ENCODE measurements at places on chromosomes 1 and 21.

DNA sequence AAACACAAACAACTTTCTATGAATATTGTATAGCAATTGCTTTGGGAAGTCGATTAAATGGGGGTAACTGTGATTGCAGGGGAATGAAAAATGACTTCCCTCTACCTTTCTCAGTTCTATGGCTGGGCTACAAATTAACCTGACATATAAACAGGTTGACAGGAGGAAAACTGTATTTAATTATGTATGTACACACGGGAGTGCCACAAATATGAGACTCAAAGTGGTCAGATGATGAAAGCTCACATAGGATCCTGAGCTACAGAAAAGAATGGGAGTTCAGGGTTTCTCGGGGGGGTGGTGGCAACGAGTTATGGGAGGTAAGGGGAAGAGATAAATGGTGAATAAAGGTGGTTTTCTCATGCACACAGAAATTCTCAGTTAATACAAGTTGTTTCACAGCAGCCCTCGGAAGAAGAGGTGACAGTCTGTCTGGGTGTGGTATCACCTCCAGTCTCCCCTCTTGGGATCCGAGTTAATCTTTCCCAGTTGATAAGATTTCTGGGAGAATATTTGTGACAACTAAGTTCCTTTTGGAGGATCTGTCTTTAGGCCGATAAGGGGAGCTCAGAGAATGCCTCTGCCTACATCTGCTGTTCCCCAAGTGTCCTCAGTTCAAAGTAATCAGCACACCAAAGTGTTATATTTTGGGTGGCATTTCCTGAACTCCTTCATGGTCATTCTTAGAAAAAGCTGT lies 26.3 kb downstream of the GADD45A start:
- no peak for DNase-seq

DNA sequence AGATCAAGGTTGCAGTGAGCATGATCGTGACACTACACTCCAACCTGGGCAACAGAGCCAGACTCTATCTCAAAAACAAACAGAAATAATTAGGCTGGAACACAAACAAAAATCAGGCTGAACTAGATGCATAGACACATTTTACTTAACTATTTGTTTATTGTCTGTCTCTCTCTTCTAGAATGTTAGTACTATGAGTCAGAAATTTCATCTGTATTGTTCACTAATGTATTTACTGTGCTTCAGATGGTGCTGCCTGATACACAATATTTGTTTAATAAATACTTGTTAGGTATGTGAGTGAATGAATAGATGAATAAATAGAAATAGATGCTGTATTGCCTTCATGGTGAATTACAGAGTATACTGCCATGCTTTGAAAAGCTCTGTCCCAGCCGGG lies 6.0 kb upstream of the LIN28A start:
- DNase-seq: no peak

GRCh38 chr1:108601708-108602410 lies 42.0 kb downstream of the EEIG2 start:
- DNase-seq: no peak

- no peak for DNase-seq
Observed at GRCh38 chr1:114289306-114289705, 135.6 kb upstream of the SYT6 start.

GRCh38 chr1:155910621-155911121 lies 478 bp downstream of the RIT1 start:
- no peak for DNase-seq

- no peak for DNase-seq
Observed at GRCh38 chr1:183466781-183467180, 5.5 kb upstream of the SMG7 start.

DNA sequence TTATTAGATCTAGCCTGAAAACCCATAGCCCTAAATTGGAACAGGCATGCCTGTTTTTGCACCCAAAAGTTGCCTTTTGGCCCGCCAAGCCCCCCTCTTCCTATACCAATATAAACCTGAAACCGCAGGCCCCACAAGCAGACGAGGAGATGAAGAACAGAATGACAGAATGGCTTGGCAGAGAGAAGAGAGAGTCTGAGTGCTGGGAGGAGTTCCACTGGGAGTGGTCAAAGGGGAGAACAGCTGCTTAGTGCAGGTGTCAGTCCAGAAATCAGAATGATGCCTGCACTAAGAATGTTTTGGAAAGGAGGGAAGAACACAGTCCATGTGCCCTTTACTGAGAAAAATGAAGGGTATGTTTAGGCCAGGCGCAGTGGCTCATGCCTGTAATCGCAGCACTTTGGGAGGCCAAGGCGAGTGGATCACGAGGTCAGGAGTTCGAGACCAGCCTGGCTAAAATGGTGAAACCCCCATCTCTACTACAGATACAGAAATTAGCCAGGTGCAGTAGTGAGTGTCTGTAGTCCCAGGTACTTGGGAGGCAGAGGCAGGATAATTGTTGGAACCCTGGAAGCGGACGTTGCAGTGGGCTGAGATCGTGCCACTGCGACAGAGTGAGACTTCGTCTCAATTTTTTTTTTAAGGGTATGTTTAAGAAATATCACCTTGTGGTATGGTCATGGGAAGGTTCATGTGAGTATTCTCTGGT lies 9.4 kb downstream of the DYRK1A start:
- no peak for DNase-seq

DNA sequence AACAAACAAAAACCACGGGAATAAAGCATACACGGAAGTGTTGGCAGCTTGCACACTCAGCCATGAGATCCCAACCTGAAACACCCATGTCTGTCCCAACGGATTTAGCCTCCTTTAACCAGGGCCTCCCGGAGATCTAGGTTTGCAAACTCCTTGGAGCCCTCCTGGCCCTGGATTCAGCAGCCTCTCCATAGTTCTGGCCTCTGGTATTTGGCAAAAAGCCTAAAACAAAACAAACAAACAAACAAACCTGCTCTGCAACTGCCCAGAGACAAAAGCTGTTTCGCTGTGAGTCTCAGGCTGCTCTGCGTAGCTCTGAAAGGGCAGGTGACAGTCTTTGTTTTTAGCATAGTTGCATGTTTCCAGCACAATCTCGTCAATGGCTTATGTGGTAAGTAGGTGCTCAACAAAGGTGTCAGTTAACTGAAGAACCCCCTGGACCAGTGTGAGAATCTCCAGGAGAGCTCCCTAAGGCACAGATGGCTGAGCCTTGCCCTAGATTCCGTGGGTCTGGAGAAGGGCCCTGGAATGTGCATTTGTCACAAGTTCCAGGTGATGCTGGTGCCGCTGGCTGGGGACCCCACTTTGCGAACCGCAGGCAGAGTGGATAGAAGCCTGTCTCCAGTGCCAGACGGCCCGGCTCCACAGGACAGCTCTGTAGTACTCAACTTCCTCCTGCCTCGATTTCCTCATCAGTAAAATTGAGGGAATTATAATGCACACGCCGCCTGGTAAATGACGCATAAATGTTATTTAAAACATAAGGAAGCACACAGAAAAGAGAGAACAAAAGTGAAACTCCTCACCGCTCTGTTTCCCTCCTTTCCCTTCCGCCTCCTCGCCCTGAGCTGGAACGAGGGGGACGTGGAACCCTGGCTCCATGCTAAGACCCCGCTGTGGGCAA lies 86.2 kb downstream of the RIPK4 start:
- no peak for DNase-seq

Measured in GM04503 (cell line).